ENCODE measurements at places on chromosomes 6 and 20. TPM values are rescaled to one million over a fixed set of nuclear protein-coding genes. Genes with fewer than 3 reads are reported as not detected.

DNA sequence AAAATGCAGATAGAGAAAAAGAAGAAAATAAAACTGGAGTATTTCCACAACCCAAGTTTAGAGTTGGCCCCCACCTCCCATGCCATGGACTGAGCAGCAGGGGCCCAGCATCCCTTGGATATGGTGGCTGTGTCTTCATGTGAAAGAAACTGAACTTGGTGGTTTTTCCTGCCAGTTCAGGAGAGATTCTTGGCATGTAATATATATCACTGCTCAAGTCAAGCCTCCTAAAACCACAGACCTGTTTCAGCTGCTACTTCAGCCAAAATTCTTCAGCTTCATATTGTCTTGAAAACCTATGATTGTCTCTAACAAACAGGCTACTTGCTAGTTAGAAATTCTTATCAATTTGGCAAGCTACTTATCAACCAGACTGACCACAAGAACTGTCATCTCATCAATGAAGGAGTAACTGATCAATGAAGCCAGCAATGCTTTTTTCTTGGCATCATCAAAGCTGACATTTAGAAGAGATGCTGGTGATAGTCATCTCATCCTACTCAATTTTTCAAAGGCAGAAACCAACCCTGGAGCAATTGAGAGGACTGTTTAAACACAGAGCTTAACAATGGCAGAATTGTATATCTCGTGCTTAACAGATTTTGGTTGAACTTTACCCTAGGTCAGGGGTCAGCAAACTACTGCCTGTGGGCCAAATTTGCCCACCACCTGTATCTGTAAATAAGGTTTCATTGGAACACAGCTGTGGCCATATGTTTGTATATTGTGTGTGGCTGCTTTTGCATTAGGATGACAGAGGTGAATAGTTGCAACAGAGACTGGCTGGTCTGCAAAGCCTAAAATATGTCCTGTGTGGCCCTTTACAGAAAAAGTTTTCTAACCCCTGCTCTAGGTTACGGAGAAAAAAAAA lies 10.4 kb upstream of the NOL7 start:
- DNase-seq = no peak

DNA sequence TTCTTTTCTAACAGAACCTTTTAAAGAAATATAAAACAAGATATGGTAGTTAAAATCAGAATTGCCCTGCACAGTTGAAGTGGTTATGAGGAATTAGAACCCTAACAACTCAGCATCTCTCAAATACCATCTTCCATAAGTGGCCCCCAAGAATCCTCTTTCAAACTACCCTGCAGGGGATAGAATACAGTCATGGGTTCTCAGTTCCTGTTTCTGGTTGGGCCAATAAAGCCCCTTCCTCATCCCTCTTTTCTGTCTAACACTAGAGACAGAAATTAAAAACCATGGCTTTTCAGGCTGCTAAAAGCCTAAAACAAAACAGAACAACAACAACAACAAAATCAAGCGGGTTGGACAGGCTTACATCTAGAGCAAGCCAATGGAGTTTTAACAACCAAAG lies 6.7 kb upstream of the LCA5 start:
- DNase-seq = no peak

DNA sequence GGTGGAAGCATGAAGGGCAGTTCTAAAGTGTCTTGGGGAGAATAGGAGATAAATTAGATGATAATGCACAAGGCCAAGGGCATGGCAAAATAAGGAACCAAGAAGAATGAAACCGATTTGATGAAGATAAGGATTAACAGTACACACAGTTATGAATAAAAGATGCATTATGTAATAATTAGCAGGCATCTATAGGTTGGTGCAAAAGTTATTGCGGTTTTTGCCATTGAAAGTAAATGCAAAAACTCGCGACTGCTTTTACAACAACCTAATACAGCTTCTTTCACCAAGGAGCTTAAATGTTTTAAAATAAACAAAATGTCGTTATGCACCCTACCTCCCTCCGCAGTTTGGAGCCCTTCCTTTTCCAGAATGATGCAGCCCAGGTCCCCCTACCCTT lies 29.0 kb downstream of the MAS1 start:
- DNase-seq = no peak

DNA sequence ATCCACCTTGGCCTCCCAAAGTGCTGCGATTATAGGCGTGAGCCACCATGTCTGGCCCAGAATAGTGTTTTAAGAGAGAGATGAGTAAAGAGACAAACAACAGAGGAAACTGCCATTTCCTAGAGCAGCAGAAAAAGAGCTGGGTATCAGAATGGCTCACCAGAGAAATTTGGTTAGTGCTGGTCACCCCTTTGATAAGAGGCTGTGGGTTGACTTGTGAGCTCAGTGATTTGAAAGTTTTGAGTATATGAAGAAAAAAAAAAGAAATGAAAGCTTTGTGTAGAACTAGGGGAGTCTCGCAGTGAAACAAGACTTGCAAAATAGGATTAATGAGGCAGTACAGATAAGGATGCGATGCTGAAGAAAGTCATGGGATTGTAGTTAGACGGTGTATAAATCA lies 29.6 kb downstream of the MGME1 start:
- no peak for DNase-seq

- DNase-seq = no peak
These were observed 18.6 kb downstream of the KCNG1 start for GRCh38 chr20:51004305-51004727.

DNA sequence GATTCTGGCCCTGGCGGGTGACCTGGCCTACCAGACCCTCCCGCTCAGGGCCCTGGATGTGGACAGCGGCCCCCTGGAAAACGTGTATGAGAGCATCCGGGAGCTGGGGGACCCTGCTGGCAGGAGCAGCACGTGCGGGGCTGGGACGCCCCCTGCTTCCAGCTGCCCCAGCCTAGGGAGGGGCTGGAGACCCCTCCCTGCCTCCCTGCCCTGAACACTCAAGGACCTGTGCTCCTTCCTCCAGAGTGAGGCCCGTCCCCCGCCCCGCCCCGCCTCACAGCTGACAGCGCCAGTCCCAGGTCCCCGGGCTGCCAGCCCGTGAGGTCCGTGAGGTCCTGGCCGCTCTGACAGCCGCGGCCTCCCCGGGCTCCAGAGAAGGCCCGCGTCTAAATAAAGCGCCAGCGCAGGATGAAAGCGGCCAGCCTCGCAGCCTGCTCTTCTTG lies 868 bp upstream of the SLC2A4RG start:
- peak; percentile 77 for DNase-seq

- DNase-seq = no peak
These were observed 186.4 kb upstream of the DEFB112 start for GRCh38 chr6:50236164-50236563.

The ID1 gene
- total RNA-seq = 222 TPM

- no peak for DNase-seq
These were observed 118.1 kb upstream of the MAFB start for GRCh38 chr20:40806929-40807820.

DNA sequence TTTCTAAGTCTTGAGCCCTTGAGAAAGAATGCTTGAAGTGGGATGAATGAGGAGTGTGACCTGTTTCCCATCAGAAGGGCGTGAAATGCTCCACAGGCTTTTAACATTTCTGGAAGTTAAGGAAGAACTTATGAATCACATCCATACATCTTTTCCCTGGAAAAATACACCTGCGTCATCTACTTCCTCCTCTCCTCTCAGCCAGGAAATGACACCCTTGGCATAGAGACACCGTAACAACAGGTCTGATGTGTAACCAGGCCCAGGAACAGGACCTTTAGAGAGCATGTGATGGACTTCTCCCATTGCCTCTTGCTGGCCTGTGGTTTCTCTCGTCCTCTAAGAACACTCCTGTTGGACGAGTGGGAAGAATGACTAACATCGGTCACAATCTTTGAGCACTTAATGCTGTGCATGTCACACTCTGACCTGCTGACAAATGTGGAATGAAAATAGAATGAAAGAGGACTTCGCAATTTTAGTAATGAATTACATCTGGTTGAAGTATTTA lies 28.5 kb upstream of the CITED2 start:
- DNase-seq = no peak

DNA sequence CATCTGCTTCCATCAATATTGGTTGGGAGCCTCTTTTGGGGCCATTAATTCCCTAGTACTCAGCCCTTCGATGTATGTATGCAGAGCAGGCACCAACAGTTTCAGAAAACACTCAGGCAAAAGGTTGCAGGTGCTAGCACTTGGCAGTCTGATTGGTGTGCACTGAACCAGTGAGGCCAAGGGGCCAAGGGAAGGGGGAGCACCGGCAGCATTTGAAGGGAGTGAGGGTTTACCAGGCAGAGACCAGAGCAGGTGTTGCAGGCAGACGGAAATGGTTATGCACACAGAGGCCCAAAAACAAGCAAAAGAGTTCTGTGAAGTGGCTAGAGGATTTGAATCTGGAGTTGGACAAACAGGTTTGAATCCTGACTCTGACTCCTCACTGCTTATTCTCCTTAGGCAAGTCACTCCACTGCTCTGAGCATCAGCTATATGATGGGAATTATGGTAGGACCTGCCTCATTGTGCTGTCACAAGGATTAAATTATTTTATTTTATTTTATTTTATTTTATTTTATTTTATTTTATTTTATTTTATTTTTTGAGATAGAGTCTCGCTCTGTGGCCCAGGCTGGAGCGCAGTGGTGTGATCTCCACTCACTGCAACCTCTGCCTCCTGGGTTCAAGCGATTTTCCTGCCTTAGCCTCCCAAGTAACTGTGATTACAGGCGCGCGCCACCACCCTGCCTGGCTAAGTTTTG lies 58.1 kb upstream of the SHLD1 start:
- no peak for DNase-seq

DNA sequence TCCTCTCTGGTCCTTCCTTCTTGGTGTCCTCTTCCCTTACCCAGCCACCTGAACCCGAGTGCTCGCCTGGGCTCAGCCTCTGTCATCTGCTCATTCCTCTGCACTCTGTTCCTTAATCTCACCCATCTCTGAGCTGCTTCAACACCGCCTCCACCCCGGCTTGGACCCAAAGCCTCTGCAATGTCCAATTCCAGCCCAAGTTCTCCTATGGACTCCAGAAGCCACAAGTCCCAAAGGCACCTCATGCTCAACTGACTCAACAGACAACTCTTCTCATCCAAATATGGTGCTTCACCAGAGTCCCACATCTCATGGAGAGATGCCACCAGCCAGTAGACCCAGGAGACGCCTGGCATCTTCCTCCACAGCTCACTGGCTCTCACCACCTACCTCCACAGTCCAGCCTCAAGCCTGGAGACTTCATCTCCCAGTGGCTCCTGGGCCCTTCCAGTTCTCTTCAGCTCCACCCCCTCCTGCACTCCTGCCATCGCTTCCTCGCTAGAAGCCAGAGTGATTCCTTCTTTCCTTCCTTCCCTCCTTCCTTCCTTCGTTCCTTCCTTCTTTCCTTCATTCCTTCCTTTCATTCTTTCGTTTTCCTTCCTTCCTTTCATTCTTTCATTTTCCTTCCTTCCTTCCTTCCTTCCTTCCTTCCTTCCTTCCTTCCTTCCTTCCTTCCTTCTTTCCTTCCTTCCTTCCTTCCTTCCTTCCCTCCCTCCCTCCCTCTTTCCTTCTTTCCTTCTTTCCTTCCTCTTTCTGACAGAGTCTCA lies 40.9 kb upstream of the NNAT start:
- no peak for DNase-seq

- no peak for DNase-seq
These were observed 15.6 kb upstream of the PRDM13 start for GRCh38 chr6:99590728-99591672.

The ECT2L gene
- 0.62 TPM for total RNA-seq

GRCh38 chr6:123515715-123516114 lies 121.0 kb downstream of the TRDN start:
- no peak for DNase-seq

- DNase-seq = no peak
These were observed 323.6 kb downstream of the CD83 start for GRCh38 chr6:14440940-14441781.

The PCSK2 gene
- 1.4 TPM for total RNA-seq

The PRICKLE4 gene
- total RNA-seq = 2.1 TPM

- no peak for DNase-seq
These were observed 191.1 kb downstream of the EYA4 start for GRCh38 chr6:133432021-133432989.

- DNase-seq = no peak
These were observed 17.4 kb downstream of the UBE2V1 start for GRCh38 chr20:50095476-50096078.

- no peak for DNase-seq
These were observed 115.3 kb downstream of the AHI1 start for GRCh38 chr6:135382182-135382628.

- DNase-seq = no peak
These were observed 21.1 kb downstream of the ELOVL2 start for GRCh38 chr6:11023032-11023431.

Measured in left cardiac atrium (tissue), 4 donors.